ENCODE measurements at places on chromosomes 2 and 18.
A peak's percentile ranks its signal among the peaks of the same experiment; 100 is the strongest.

DNA sequence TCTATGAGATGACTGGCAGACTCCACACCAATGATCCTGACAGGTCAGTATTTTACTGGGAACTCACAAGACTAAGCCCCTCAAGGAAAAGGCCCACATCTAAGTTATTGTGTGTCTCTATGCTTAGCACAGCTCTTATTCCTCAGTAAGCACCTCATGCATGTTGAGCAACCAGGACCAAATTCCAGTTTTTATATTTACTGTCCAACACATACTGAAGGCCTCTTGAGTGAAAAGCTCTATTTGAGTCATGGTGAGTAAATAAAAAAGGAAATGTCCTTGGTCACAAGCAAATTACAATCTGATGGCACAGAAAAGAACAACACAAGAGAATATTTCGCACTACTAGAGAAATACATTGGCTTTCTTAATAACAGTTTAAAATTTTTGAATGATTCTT lies 87.9 kb upstream of the ETAA1 start:
- DNase-seq: no peak

- DNase-seq: no peak
Measured at GRCh38 chr2:30213326-30213725, 18.0 kb upstream of the LBH start.

DNA sequence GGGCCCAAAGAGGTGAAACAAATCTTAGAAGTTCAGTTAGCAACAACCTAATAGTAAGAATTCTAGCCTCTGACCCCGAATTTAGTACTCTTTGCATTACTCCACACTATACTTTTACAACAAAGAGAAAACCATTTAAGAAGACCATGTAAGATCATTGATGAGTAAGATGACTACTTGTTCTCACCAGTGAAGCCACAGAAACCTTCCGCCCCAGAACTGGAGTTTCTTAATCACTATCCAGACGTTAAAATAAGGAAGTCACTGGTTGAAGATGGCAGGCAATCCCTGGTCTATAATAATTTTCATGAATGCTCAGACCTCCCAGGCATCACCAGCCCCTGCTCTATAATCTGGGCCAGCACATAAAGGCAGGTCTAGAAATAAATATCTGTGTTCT lies 95.0 kb downstream of the TMEM163 start:
- DNase-seq: no peak

DNA sequence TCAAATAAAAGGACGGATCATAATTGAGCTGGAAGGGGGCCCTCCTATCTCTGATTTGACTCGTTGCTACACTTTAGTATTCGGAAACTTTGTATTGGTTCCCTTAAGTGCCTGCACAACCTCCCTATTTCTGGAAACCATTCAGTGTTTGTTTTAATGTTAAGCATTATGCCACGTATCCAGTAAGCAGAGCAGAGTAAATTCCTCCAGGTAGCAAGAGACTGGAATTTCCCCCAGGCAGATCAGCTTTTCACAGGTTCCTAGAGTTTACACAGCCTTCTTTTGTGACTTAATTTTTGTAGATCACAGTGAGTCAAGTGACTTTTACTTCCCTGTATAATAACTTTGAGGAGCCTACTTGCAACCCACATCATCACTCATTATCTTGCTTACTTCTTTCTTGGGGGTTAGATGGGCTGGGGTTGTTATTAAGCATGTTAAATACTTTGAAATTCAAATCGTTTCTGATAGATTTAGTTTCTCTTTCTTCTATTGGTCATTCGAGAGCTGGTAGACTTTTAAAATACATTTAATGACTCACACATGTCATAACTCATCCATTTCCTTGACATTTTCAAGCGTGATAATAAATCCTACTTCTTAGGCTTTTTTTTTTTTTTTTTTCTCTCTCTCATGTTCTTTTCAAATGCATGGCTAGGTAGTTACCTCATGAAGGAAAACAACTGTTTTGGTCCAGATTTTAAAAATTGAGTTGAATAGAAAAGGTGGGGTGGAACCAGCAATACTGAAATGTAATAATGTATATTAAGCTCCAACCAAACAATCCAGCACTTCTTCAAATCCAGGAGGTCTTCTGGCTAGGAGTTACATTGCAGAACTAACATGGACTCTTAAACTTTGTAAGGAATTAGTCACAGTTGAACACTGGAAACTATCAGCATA lies 219.3 kb downstream of the NEDD4L start:
- no peak for DNase-seq

GRCh38 chr2:25255745-25256487 lies 85.8 kb downstream of the DNMT3A start:
- DNase-seq: no peak

- DNase-seq: no peak
Measured at GRCh38 chr2:127157651-127158485, 50.9 kb upstream of the BIN1 start.

- DNase-seq: no peak
Measured at GRCh38 chr2:6934758-6935651, 17.8 kb downstream of the RNF144A start.

DNA sequence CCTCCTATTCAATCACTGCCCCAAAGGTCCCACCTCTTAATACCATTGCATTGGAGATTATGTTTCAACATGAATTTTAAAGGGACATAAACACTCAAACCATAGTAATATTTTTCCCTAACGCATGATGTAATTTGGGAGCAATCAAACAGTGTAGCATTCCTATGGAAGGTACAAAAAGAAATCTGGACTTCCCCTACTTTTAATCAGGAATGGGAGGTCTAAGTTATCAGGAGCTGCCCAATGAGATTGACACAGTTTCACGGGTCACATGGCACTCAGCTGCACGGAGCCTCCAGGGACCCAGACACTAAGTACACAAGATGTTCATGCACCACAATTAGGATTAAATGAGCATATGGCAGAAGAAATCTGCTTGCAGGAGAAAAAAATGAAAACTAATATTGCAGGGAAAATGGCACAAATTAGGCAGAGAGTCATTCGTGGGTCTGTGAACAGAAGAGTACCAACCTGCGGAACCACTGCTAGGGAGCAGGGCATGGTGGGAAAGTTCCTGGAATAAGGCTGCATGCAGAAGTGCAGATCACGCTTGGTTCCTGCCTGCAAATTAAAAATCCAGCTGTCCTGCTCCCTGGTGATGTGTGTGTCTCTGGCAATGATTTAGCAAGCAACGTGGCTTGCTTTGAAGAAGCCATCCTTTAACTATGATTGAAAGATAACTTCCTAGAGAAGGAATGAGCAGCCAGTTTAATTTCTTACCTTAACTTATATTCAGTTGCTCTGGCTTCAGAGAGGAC lies 326.6 kb upstream of the ID2 start:
- no peak for DNase-seq

DNA sequence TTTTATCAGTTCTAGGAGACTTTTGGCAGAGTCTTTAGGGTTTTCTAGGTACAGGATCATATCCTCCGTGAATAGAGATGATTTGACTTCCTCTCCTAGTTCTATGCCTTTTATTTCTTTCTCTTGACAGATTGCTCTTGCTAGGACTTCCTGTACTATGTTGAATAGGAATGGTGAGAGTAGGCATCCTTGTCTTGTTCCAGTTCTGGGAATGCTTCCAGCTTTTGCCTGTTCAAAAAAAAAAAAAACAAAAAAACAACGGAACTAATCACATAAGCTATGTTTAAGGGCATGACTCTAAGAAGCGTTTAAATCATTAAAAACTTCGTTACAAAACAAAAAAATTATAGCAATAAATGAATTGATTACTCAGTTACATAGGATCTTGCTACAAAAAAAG lies 145.7 kb downstream of the NUP35 start:
- DNase-seq: peak; percentile 87

GRCh38 chr18:59575995-59576394 lies 121.2 kb downstream of the CCBE1 start:
- no peak for DNase-seq
